Panc1 (cell line): ENCODE measurements at places on chromosomes 1 and 21.

- no peak for DNase-seq
Measured at GRCh38 chr1:224541901-224542630, 74.1 kb upstream of the CNIH3 start.

GRCh38 chr21:31894457-31894856 is 21.6 kb downstream of the HUNK start:
- DNase-seq = no peak

DNA sequence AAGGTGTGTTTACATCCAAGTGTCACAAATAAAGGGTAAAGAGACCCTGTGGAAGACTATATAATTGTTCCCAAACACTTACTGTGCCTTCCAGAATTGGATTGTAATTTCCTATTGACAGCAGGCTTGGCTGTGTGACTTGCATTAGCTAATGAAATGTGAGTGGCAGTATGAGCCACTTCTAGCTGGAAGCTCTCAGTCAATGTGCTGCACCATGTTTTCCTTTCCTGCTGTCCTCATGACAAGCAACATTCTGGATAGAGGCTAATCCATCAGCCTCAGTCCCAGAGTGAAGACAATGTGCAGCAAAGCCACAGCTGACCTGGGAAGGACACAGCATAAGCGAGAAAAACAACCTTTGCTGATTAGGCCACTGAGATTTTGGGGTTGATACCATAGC is 5.9 kb upstream of the FOXJ3 start:
- no peak for DNase-seq

GRCh38 chr1:166951050-166951449 is 24.3 kb downstream of the ILDR2 start:
- DNase-seq = no peak

- DNase-seq = no peak
Measured at GRCh38 chr1:15058261-15058660, 95.3 kb upstream of the TMEM51 start.

GRCh38 chr1:113291777-113292602 is 98.3 kb upstream of the MAGI3 start:
- DNase-seq = no peak

DNA sequence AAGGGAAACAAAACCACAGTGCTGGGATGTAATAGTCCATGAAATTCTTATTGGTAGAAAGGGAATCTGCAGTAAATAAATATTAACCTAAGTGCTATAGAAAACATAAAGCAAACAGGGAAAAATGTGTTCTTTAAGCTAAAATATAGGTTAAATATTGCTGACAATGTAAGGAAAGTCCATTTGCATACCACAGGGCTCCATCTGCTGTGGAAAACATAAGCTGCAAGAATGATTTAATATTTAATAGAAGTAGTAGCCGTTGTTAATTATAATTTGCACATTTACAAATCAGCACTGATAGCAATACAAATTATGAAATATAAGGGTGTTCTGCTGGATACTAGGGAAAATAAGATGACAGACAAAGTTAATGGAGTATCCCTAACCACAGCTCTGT is 444.9 kb upstream of the PKN2 start:
- no peak for DNase-seq

DNA sequence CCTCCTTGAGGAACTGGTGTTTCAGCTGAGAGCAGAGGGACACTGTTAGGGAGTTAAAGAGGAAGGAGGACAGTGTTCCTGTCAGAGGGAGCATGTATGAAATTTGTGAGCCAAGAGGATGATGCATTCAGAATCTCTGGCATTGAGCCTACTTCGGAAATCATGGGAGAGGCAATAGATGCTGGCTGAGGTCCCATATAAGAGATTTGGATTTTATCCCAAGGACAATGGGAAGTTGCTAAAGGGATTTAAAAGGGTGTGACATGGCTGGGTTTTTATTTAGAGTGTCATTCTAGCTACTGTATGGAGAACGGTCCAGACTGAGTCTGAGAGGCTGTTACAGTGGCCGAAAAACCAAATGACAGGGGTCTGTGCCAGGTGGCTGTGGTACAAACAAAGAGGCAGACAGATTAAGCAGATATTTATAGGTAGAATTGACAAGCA is 403.2 kb upstream of the B3GALT2 start:
- DNase-seq = no peak

DNA sequence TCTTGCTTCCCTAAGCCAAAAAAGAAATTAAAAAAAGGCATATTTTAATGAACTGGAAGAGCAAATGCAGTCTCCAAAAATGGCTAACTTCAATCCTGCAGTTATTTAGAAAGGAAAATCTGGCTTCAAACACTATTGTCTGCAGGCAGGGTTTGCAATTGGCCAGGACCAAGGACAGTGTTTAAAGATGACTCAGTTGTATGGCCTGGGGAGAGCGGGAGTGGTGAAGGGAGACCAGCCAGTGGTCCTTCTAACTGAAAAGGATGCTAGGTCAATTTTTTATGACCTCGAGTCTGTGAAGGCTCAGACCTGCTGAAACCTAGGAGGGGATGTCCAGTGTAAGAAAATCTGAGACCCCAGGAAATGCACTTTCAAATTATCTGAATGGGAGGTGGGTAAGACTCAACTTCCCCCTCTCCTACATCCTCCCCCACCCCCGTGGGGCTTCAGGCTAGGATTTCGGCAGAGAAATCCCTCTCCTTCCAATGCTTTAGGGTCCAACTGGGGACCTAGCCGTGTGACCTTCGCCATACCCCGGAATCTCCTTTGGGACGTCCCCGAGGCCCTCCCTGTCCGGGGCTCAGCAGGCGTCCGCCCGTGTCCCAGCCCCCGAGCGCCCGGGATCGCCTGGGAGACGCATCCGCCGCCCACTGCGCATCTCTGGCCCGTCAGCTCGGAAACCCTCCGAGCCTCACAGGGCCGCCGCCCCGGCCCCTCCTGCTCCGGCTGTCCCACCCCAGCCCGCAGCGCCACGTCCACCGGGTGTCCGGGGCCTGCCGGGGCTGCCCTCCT is 602 bp upstream of the RIMKLA start:
- DNase-seq = no peak
